ENCODE measurements at places on chromosomes 16 and 17.

DNA sequence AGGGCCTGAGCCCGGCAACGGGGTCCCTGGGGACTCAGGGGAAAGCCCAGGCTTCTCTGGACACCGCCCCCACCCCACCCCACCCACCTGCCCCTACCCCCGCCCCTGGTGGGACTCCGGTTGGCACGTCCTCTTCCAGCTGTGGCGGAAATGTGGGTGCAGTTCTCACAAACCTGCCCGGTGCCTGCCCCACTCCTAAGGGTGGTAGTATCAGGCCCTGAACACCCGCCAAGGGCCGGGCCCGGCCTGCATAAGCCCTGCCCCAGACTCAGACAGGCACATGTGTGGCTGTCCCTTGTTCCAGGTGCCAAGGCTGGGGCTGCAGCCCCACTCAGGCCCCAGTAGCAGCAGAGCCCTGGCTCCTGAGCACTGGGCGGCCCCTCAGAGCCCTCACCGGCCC is 58.1 kb downstream of the ACTG1 start:
- no peak for DNase-seq

GRCh38 chr16:23025692-23026307 is 123.5 kb downstream of the USP31 start:
- DNase-seq, result no peak

- DNase-seq, result no peak
Measured at GRCh38 chr16:1193825-1194581, 31.1 kb downstream of the TPSG1 start.

GRCh38 chr16:51310159-51310558 is 159.1 kb upstream of the SALL1 start:
- DNase-seq, result no peak

- no peak for DNase-seq
Measured at GRCh38 chr16:28219282-28219681, 7.5 kb upstream of the XPO6 start.

- no peak for DNase-seq
Measured at GRCh38 chr17:3828151-3828851, 17.7 kb downstream of the NCBP3 start.

DNA sequence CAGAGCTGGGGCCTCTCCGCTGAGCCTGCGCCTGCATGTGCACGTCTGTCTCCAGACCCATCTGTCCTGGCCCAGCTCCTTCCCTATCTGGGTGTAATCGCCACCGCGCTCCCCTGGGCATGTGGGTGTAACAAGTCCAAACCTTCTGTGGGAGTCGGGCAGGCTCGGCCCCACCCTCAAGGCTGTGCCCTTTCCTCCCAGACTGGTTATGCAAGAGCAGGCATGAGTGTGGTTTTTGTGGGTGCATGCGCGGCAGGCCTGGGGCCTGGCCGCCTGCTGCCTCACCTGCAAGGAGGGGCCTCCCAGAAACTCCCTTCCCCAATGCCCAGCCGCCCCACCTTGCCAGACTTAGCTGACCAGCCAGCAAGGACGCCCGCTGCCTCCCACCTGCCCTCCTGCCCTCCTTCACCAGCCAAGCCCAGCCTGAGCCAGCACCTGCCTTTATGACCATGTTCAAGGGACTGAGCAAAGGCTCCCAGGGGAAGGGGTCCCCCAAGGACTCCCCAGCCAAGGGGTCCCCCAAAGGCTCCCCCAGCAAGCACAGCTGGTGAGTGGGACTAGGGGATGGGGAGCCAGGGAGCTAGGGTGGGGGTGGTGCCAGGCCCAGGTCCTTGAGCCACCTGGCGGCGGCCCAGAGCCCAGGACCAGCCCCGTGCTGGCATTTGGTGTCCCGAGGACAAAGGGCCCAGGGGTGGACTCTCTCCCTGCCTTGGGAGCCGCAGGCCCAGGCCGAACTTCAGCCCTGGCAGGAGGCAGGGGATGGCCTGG is at the start of gene EVPLL:
Gene EVPLL (plus strand): TSS at position 342 of the 768 bp plus-strand sequence. CDS start 3,160 bp downstream, outside the sequence.
- peak; percentile 50 for DNase-seq

DNA sequence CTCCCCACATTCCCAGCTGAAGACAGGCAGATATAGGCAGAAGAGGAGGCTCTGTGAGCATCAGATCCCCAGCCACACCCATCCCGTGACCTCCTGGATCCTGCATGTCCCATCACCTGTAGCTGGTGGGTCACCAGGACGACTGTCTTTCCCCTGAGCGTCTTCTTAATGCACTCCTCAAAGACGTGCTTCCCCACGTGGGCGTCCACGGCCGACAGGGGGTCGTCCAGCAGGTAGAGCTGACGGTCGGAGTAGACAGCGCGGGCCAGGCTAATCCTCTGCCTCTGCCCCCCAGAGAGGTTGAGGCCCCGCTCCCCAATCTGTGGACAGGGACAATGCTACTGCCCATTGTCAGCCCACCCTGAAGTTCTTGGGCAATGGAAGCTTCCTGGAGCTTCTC is 40.5 kb downstream of the ABCC12 start:
- DNase-seq, result no peak

DNA sequence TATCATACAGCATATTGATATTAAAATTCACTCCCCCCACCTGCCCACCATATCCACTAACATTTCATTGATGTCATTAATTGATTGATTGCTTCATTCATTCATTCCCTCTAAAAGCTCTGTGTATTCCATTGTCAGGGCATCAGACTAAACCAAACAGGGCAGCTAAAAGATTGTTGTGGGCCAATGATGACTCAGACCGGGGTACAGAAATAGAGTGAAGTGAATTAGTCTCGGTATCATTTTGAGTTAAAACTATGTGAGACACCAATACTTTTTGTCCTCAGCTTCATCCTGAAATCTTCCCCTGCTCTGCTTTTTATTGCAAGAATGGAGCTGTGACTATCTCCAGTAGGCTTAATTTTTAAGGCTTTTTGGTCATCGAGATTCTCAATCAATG is 868.3 kb downstream of the CDH11 start:
- DNase-seq, result no peak

- DNase-seq, result peak; percentile 60
Measured at GRCh38 chr17:41785859-41786226, 668 bp downstream of the JUP start.

DNA sequence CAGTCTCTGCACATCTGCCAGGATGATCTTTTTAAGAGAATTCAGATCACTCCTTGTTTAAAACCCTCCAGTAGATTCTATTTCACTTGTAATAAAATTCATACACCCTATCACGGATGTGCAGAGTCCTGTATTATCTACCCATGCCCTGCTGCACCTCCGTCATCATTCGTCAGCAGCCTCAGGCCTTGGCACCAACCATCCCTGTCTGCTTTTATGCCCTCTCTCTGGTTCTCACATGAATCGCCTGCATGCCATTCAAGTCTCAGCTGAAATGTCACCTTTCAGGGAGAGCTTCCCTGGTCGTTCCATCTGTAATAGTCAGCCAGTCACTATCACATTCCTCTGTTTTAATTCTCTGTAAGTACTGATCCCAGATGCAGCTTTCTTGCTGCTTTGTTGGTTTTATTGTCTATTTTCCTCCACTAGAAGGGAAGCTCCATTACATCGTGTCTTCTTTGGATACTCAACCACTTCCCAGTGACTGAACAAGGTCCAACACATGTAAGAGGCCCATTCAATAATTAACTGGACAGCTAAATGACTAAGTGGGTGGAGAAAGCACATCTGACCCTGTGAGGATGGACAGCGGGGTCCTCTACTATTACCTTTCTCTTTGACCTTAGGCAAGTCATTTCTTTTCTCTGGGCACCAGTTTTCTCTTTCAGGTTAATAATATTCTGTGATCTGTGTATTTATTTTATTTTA is 81.2 kb upstream of the GOT2 start:
- no peak for DNase-seq

DNA sequence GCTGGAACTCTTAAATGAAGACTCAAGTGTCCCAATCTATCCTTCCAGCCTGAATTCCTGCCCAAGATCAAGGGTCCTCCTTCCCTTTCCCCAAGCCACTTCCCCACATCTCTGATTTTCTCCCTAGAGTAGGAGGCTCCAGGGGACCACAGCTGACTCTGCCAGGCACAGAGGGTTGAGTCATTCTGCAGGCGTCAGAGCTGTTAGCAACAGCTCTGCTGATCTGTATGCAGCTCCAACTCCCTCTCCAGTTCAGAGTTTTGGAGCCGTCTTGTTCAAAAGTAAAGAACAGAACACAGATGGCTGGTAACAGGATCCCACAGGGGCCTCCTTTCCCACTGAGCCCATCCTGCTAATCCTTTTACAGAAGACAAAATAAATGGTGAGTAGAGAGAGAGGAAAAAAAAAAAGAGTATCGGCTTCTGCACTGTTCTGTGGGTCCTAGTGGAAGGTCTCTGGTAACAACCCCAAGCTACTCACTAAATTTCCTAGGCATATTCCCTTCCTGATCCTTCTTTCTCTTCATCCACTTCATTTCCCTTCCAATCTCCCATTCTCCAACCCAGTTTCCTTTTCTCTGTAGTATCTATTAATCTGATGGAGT is 13.4 kb upstream of the TAOK1 start:
- no peak for DNase-seq

DNA sequence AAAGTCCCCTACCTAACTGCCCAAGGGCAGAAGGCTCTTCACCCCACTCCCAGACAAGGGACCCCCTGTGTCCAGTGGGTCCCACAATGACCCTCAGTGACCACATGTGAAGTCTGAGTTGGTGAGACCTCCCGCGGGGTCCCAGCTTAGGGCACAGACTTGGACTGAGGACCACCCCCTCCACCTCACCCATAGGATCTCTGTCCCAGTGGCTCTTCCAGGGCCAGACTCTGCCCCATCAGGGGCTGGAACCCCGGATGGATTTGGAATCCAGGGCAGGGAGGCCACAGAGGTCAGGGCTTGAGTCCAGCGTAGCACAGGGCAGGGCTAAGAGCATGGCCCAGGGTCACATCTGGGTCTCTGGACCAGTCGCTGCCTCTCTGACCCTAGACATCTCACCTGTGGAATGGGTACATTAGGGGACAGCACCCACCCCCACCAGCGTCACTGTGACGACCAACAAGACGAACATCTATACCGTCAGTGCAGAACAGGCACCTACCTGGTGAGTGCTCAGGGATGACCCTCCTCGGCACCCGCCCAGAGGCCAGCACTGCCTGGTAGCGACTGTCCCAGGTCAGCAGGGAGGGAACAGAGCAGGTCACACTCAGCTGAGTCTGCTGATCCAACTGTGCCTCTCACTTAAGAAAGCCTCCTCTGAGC is 37.7 kb downstream of the TNFRSF13B start:
- no peak for DNase-seq

- no peak for DNase-seq
Measured at GRCh38 chr17:82287013-82287867, 13.7 kb upstream of the CSNK1D start.

DNA sequence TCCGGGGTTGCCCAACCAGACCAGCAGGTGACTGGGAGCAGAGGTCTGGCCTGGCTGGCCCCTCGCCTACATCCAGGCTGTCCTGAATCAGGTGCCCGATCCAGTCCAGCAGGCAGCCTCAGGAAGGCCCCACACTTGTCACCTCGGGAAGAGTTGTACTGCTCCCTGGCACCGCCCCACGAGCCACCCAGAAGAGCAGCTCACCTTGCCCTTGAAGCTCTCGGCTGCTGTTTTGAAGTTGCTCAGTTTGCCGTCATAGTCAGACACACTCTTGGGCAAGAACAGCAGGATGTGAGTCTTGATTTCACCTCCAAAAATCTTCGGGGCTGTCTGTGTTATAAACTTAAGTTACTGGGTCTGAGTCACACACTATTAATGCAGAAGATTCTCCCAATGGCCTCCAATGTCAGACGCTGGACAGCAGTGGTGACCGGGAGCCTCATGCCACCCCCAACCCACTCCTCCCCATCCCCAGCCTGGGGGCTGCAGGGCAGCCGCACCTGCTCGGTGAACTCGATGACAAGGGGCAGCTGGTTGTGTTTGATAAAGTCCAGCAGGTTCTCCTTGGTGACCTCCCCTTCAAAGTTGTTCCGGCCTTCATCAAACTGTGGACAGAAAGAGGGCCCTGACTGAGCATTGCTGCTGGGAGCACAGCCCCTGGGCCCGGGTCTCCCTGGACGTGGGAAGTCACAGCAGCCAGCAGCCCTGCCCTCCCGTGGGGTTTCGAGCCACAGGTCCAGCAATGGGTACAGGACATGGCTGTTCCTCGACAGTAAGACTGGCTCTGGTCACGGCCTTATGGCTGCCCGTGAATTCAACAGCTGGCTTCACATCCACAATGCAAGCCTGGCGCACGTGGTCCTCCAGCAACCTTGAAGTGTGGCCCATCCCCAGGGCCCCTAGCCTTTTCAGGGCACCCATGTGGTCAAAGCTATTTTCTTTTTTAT is 12.2 kb upstream of the PPP1R27 start:
- no peak for DNase-seq

DNA sequence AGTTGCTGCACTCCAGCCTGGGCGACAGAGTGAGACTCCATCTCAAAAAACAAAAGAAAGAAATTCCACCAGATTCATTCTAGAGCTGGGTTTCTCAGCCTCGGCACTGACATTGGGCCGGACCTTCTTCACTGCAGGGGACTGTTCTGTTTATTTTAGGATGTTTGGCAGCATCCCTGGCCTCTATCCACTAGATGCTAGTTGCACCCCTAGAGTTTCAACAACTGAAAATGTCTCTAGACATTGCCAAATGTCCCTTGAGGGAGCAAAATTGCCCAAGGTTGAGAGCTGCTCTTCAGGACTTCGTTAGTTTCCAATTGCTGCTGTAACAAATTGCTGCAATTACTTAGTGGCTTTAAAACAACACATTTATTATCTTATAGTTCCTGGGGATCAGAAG is 7.2 kb downstream of the EEF2K start:
- no peak for DNase-seq

DNA sequence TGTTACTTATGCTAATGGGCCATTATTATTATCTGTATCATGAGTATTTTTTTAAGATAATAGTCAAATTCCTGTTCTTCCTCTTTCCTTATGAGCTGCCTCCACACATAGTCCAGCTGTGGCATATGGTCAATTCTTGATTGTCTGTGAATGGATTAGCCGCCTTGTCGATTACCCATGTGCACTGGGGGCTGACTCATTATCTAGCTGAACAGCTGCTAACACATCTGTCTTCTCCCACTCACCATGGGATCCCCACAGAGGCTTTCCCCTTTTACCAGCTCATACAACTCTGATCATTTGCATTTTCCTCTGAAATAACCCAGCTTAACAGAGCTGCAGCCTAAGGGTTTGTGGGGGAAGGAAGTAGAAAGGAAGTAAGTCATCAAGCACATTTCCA is 915.0 kb downstream of the CDH11 start:
- DNase-seq, result no peak

- peak; percentile 84 for DNase-seq
Measured at GRCh38 chr17:33942414-33942813, 312.7 kb upstream of the CCL2 start.

GRCh38 chr17:60641126-60641525 is 36.5 kb upstream of the BCAS3 start:
- DNase-seq, result no peak

GRCh38 chr16:67872131-67872630 is 671 bp upstream of the EDC4 start:
- no peak for DNase-seq

DNA sequence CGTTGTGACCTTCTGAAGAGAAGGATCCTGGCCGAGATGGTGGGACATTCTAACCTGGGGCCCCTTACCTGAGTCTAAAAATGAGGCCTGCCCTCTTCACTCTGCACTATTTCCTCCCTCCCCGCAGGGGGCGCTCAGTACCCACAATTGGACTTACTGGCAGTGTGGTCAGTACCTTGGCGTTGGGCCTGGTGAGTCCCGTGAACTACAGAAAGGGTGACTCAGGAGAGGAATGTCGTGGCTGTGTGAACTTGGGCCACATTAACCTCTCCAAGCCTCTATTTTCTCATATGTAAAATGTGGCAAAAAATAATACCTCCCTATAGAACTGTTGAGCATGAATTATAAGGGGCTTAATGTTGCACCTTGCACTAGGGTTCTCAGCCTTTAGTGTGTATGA is 3.9 kb downstream of the RSAD1 start:
- peak; percentile 92 for DNase-seq

GRCh38 chr16:4011225-4011939 is 104.9 kb downstream of the ADCY9 start:
- DNase-seq, result no peak

GRCh38 chr17:27469256-27469655 is 13.0 kb downstream of the KSR1 start:
- peak; percentile 33 for DNase-seq

All from erythroblast (primary cell).